ENCODE measurements at places on chromosomes 12 and 14.

DNA sequence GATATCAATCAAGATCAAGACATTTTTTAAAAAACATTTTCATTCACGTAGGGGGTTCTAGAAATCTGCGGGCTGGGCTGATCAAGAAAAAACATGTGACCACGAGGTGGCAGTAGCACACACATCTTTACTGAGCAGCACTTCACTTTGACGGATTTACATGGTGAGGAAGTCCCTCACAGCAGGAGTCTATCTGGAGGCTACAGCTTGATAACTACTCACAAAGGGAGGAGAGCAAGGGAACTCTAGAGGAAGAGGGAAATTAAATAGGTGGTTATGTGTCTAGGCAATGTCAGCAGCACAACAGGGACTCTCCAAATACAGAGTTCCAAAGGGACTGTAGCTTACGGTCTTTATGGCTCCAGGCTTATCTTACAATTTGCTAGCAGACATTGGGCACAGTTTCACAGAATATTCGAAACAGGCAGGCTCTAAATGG is 248.1 kb downstream of the DPY19L2 start:
- no peak for DNase-seq

DNA sequence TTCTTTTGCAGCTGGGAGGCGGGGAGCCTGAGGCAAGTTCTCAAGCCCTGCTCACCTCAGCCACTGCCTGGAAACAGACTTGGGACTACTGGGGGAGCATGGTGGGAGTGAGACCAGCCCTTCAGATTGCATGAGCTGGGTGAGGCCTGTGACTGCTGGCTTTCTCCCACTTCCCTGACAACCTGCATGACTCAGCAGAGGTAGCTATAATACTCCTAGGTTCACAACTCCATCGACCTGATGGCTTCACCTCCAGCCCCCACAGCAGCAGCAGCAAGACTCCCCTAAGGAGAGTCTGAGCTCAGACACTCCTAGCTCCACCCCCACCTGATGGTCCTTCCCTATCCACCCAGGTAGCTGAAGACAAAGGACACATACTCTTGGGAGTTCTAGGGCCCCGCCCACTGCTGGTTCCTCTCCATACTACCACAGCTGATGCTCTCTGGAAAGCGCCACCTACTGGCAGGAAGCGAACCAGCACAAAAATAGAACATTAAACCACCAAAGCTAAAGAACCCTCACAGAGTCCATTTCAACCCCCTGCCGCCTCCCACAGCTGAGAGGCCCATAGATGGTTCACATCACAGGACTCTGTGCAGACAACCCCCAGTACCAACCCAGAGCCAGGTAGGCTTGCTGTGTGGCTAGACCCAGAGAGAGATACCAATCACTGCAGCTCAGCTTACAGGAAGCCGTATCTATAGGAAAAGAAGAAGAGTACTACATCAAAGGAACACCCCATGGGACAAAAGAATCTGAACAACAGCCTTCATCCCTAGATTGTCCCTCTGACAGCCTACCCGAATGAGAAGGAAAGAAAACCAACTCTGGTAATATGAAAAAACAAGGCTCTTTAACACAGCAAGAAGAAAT is 68.7 kb downstream of the RPAP3 start:
- no peak for DNase-seq

- DNase-seq = no peak
Measured at GRCh38 chr12:63766498-63766897, 13.2 kb upstream of the RXYLT1 start.

DNA sequence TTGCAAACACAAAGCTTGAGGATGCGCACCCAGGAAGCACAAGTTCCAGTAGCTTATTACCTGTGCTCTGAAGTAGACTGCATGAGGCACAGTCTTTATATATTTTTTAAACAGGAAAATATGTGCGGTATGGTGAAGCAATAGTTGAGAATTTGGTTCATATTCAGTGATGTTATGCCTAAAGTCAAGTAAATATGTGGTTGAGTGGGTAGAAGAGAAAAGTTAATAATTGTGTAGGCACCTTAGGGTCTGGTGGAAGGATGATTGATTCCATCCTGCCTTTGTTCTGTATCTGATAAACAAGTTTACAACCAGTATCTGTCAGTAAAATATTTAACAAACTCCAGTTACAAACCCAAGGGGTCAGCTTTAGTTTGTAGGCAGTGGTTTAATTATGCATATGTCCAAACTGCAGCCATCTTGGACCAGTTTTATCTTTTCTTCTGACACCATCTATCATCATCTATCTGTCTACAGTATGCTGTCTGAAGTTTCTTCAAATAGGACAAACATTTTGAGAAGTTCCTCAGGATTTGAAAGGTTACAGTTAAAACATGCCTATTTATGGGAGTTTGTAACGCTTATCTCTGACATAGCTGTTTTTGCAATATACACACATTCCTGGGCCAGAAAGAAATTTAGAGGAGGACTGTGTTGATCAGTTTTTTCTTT is 10.8 kb downstream of the SINHCAF start:
- no peak for DNase-seq

Data from activated T-helper 1 cell treated with anti-CD3 and anti-CD28 coated beads, Interleukin-2, amount 50 U/mL, for 16 hours (primary cell).